Liver (tissue), 10 donors: ENCODE measurements at places on chromosomes 5 and 9.

GRCh38 chr9:133454325-133454724 lies 5.5 kb upstream of the CACFD1 start:
- peaks cover 3% of the 10 kb centered on the region for H3K4me1 ChIP-seq
- DNase-seq, result no peak
- H3K4me3 ChIP-seq, result no peak overlapping the region

- no peak for DNase-seq
- no peak overlapping the region for H3K27ac ChIP-seq
- H3K36me3 ChIP-seq, result no peaks in the 10 kb centered on the region
- H3K4me3 ChIP-seq, result no peak overlapping the region
Measured at GRCh38 chr5:176887252-176887849, 11.8 kb downstream of the HK3 start.

GRCh38 chr5:9467199-9468059 lies 78.4 kb downstream of the SEMA5A start:
- no peak overlapping the region for H3K4me3 ChIP-seq
- no peaks in the 10 kb centered on the region for H3K4me1 ChIP-seq
- no peak for DNase-seq
- no peaks in the 10 kb centered on the region for H3K36me3 ChIP-seq

GRCh38 chr9:33250458-33250995 lies 10.6 kb downstream of the SPINK4 start:
- no peaks in the 10 kb centered on the region for H3K4me1 ChIP-seq
- no peak overlapping the region for H3K27ac ChIP-seq
- DNase-seq, result no peak
- H3K36me3 ChIP-seq, result peaks cover 14% of the 10 kb centered on the region
- no peaks in the 10 kb centered on the region for H3K27me3 ChIP-seq

DNA sequence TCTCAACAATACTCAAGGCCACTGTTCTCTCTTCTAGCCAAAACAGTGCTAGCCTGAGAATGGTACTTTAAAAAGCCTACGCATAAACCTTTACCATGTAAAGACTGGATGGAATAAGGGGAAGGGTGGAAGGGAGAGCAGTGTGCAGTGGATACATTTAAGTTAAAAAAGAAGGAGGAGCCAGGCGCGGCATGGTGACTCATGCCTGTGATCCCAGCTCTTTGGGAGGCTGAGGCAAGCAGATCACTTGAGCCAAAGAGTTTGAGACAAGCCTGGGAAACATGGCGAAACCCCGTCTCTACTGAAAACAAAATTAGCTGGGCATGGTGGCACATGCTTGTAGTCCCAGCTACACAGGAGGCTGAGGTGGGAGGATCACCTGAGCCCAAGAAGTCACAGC lies 127.7 kb upstream of the KIF2A start:
- H3K4me1 ChIP-seq, result no peaks in the 10 kb centered on the region
- H3K36me3 ChIP-seq, result no peaks in the 10 kb centered on the region
- no peak overlapping the region for H3K27ac ChIP-seq
- no peak overlapping the region for H3K4me3 ChIP-seq
- no peaks in the 10 kb centered on the region for H3K27me3 ChIP-seq
- no peak for DNase-seq

- H3K4me1 ChIP-seq, result peaks cover 32% of the 10 kb centered on the region
- peak overlapping the region; percentile 38 for H3K4me3 ChIP-seq
- DNase-seq, result no peak
- H3K27me3 ChIP-seq, result peaks cover 18% of the 10 kb centered on the region
Measured at GRCh38 chr9:106861640-106862109, 1.3 kb upstream of the ZNF462 start.

GRCh38 chr5:76099286-76099702 lies 16.1 kb downstream of the SV2C start:
- H3K27ac ChIP-seq, result no peak overlapping the region
- DNase-seq, result no peak
- no peaks in the 10 kb centered on the region for H3K4me1 ChIP-seq
- no peak overlapping the region for H3K4me3 ChIP-seq

DNA sequence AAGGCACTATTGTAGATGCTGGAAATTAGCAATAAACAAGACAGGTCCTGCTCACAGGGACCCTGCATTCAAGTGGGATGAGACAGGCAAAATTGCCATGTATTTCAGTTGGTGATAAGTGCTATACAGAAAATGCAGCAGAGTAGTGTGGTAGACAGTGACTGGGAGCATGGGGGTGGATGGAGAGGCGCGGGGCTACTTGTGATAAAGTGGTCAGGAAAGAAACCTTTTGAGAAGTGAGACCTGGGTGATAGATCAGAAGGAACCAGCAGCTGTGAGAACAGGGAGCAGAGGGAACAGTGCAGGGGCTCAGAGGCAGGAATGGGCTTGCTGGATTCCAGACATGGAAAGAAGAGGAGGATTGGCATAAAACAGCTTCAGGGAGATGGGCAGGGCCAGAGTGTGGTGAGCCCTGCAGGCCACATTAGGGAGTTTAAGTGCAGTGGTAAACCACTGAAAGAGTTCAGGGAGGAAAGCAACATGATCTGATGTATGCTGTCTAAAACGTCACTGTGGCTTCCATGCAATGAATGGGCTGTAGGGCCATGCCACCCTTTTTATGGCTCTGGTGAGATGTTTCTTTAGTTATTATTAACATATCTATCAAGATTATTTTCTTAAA lies 7.3 kb downstream of the CRHBP start:
- no peak for DNase-seq
- H3K4me1 ChIP-seq, result no peaks in the 10 kb centered on the region
- H3K27me3 ChIP-seq, result no peaks in the 10 kb centered on the region
- H3K27ac ChIP-seq, result peak overlapping the region; percentile 31
- no peak overlapping the region for H3K4me3 ChIP-seq
- no peaks in the 10 kb centered on the region for H3K36me3 ChIP-seq

- no peak overlapping the region for H3K27ac ChIP-seq
- no peaks in the 10 kb centered on the region for H3K36me3 ChIP-seq
- DNase-seq, result no peak
- no peaks in the 10 kb centered on the region for H3K4me1 ChIP-seq
- peaks cover 2% of the 10 kb centered on the region for H3K27me3 ChIP-seq
Measured at GRCh38 chr9:87157366-87158031, 210.2 kb upstream of the GAS1 start.

DNA sequence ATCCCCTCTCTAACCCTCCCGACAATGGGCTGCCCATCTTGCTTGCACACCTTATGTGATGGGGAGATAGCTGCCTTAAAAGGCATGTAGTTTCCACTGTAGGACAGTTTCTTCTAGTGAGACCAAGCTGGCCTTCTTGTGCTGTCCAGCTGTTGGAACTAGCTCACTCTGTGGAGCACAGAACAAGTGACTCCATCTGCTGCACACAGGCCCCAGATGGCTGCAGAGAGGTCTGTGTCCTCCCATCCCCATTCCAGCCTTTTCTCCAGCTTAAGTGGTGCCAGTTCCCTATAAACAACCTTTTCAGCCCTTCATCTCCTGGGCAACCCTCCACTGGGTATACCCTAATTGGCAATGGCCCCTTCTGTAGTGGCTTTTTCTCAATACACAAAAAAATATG lies 18.7 kb upstream of the PSD2 start:
- no peaks in the 10 kb centered on the region for H3K36me3 ChIP-seq
- no peak overlapping the region for H3K27ac ChIP-seq
- H3K4me3 ChIP-seq, result no peak overlapping the region
- DNase-seq, result no peak

- no peak for DNase-seq
- H3K4me3 ChIP-seq, result no peak overlapping the region
- H3K36me3 ChIP-seq, result no peaks in the 10 kb centered on the region
- no peaks in the 10 kb centered on the region for H3K27me3 ChIP-seq
- H3K4me1 ChIP-seq, result no peaks in the 10 kb centered on the region
Measured at GRCh38 chr9:115364991-115365390, 247.0 kb upstream of the TNC start.

DNA sequence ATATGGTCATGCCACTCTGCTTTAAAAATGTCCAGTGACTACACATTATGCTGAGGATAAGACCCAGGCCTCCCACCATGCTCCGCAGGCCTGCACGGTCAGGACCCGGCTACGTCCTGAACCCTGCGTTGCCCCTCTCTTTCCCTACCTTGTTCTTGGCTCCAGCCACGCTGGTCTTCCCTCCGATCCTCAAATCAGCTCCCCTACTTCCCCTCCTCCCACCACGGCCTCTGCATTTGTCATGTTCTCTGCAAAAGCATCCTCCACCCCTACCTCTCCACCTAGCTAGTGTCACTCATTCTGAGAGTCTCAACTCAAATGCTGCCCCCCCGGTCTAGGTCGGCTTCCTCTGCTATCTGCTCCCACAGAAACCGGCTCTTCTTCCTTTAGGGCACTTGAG lies 11.2 kb downstream of the GPX3 start:
- H3K27ac ChIP-seq, result no peak overlapping the region
- no peak overlapping the region for H3K4me3 ChIP-seq
- no peaks in the 10 kb centered on the region for H3K27me3 ChIP-seq
- H3K4me1 ChIP-seq, result no peaks in the 10 kb centered on the region
- DNase-seq, result no peak
- peaks cover 69% of the 10 kb centered on the region for H3K36me3 ChIP-seq

GRCh38 chr5:29894668-29895067 lies 1298.8 kb upstream of the CDH6 start:
- no peak for DNase-seq
- no peak overlapping the region for H3K4me3 ChIP-seq
- H3K27me3 ChIP-seq, result no peaks in the 10 kb centered on the region
- no peak overlapping the region for H3K27ac ChIP-seq
- H3K4me1 ChIP-seq, result no peaks in the 10 kb centered on the region

GRCh38 chr5:157827423-157827822 lies 31.5 kb downstream of the CLINT1 start:
- H3K27me3 ChIP-seq, result no peaks in the 10 kb centered on the region
- H3K4me3 ChIP-seq, result no peak overlapping the region

GRCh38 chr5:131147258-131147657 lies 17.8 kb downstream of the HINT1 start:
- H3K4me3 ChIP-seq, result no peak overlapping the region
- no peaks in the 10 kb centered on the region for H3K36me3 ChIP-seq
- DNase-seq, result no peak
- H3K4me1 ChIP-seq, result no peaks in the 10 kb centered on the region
- no peak overlapping the region for H3K27ac ChIP-seq
- H3K27me3 ChIP-seq, result no peaks in the 10 kb centered on the region

DNA sequence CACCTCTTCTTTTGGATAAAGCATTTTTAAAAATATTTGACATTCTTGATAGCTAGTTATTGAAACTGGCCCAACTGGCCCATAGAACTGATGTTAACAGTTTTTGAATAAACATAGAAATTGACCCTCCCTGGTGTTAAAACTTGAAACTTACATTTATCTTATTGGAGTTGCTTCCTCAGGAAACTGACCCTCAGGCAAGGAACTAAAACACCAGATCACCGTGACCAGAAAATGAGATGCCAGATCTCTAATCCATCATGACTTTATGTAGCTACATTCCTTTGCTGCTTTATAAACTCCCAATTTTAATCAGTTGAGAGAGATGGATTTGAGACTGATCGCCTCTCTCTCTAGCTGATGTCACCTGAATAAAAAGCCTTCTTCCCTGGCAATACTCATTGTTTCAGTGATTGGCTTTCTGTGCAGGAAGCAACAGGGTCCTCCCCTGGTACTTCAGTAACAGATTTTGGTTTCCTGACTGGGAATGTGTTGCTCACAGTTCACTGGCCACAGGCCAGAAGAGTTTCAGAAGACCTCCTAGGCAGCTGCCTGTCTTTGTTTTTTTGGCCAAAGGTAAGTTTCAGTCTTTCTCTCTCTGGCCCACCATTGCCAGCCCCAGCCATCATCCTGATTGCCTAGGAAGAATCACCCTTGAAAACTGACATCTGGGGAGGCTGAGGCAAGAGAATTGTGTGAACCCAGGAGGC lies 212.4 kb downstream of the DTWD2 start:
- H3K27me3 ChIP-seq, result no peaks in the 10 kb centered on the region
- H3K27ac ChIP-seq, result no peak overlapping the region
- no peak for DNase-seq
- peaks cover 12% of the 10 kb centered on the region for H3K4me1 ChIP-seq

- H3K4me1 ChIP-seq, result no peaks in the 10 kb centered on the region
- H3K27ac ChIP-seq, result no peak overlapping the region
Measured at GRCh38 chr5:103867857-103868598, 305.4 kb upstream of the NUDT12 start.

GRCh38 chr9:94950579-94951323 lies 224.3 kb downstream of the AOPEP start:
- H3K4me1 ChIP-seq, result peaks cover 28% of the 10 kb centered on the region
- H3K36me3 ChIP-seq, result no peaks in the 10 kb centered on the region
- no peaks in the 10 kb centered on the region for H3K27me3 ChIP-seq
- H3K27ac ChIP-seq, result peak overlapping the region; percentile 85
- no peak for DNase-seq
- H3K4me3 ChIP-seq, result no peak overlapping the region

DNA sequence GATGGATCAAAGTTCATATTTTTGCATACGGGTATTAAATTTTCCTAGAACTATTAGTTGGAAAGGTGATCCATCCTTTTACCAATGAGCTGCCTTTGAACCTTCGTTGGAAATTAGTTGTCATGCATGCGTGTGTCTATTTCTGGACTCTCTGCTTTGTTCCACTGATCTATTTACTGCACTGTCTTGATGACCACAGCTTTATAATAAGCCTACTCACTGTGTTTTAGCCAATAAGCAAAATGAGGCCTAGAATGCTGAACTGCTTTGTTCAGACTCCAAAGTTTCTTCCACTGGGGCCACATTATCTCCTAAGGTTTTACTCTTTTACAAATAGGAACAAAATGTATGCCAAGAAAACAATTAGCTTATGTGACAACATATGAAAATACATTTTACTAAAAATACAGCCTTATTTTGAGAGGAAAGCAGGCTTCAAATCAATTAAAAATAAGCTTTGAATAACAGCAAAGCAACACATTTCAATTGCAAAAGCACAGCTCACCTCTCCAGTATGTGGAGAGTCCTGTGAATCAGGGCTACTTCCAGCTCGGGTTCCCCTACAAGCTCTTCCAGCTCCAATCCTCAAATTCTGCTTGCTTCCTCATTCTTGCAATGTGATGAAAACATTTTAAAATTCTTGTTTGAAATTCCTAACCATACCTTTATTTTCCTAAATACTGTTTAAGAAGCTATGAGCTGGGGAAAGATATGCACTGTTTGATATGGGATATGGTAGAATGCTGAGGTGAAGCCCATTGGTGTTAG lies 72.0 kb downstream of the RETREG1 start:
- no peak overlapping the region for H3K27ac ChIP-seq
- no peak for DNase-seq
- no peaks in the 10 kb centered on the region for H3K4me1 ChIP-seq
- H3K27me3 ChIP-seq, result no peaks in the 10 kb centered on the region

DNA sequence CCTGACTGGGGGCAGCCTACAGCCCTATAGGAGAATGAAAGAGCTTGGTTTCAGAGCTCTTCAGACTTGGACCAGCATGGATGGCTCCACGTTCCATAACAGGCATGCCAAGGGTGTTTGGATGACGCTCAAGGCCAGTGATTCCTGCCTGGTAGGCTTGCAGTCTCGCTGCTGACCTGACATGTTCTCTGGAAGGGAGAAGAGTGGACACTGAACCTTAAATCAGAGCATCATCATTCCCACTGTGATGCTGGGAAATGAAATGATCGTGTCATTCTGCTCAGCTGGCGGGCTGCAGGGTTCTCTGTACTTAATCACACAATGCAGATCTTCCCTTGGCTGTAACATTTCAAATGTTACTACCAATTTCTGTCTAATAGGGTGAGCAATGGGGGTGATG lies 57.0 kb downstream of the CFAP90 start:
- no peak overlapping the region for H3K27ac ChIP-seq
- H3K4me1 ChIP-seq, result no peaks in the 10 kb centered on the region
- no peaks in the 10 kb centered on the region for H3K27me3 ChIP-seq
- H3K36me3 ChIP-seq, result no peaks in the 10 kb centered on the region
- DNase-seq, result no peak

- no peak for DNase-seq
- no peaks in the 10 kb centered on the region for H3K27me3 ChIP-seq
- H3K27ac ChIP-seq, result no peak overlapping the region
- H3K36me3 ChIP-seq, result no peaks in the 10 kb centered on the region
Measured at GRCh38 chr5:135915466-135916001, 19.9 kb upstream of the IL9 start.
